MM.1S (cell line): ENCODE measurements at places on chromosomes 13 and 19.

GRCh38 chr13:110838116-110838515 lies 76.8 kb downstream of the ANKRD10 start:
- H3K27ac ChIP-seq: no peak overlapping the region
- H3K4me1 ChIP-seq: no peaks in the 10 kb centered on the region
- no peak overlapping the region for H3K4me3 ChIP-seq
- H3K36me3 ChIP-seq: no peaks in the 10 kb centered on the region
- no peak for DNase-seq

DNA sequence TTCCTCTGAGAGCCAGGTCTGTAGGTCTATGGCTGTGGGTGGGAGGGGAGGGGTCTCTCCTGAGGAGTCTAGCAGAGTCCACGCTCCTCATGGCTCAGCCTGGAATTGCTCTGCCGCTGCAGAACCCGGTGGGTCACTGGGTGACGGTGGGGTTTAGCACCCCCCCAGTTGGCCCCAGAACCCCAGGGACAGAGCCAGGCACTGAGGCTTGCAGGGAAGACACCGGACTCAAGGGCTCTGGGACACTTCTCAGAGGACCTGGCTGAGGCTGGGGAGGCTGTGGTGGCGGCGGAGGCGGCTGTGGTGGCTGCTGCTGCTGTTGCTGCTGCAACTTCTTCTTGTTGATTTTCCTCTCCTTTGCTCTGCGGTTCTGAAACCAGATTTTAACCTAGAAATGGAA lies 6.1 kb downstream of the CDX2 start:
- no peaks in the 10 kb centered on the region for H3K36me3 ChIP-seq
- peaks cover 6% of the 10 kb centered on the region for H3K27me3 ChIP-seq
- no peak overlapping the region for H3K27ac ChIP-seq
- H3K4me3 ChIP-seq: no peak overlapping the region
- no peaks in the 10 kb centered on the region for H3K4me1 ChIP-seq

GRCh38 chr19:47433121-47433520 lies 13.8 kb upstream of the MEIS3 start:
- no peak overlapping the region for H3K4me3 ChIP-seq
- no peak for DNase-seq

- 0 out of 2 replicates have a peak, but pooled peaks cover 12% of the 10 kb centered on the region for H3K27me3 ChIP-seq
- no peak for DNase-seq
- no peak overlapping the region for H3K4me3 ChIP-seq
These were observed 11.1 kb upstream of the BCL3 start for GRCh38 chr19:44737238-44738071.

DNA sequence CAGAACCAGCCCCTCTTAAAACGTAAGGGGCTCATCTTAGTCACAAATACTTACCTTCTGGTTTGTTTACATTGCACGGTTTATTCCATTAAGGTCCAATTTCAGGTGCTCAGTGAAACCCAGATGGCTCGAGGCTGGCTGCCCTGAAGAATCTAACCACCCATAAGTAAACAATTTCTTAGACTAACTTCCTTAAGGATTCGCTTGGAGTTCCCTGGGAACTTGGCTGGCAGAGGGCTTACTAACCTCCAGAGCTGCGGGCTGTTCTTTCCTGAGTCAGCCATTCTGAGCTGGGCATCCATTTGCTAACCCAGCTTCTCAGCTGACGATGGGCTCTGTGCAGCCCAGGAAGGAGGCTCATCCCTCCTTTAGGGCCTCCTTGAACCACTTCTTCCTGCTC lies 262.1 kb downstream of the FGF9 start:
- H3K27ac ChIP-seq: no peak overlapping the region
- no peaks in the 10 kb centered on the region for H3K4me1 ChIP-seq
- DNase-seq: no peak
- H3K36me3 ChIP-seq: no peaks in the 10 kb centered on the region

DNA sequence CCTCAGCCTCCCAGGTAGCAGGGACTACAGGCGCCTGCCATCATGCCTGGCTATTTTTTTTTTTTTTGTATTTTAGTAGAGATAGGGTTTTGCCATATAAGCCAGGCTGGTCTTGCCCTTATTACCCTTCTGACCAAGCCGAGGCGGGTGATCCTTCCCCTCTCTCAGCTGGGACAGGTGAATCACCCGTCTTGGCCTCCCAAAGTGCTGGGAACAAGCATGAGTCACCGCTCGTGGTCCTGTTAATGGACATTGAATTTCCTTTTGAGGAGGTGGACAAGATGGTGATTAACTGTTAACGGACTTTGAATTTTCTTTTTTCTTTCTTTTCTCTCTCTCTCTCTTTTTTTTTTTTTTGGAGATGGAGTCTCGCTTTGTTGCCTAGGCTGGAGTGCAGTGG lies 10.6 kb downstream of the CD70 start:
- H3K27me3 ChIP-seq: no peaks in the 10 kb centered on the region
- H3K27ac ChIP-seq: no peak overlapping the region
- no peak for DNase-seq
- peaks cover 39% of the 10 kb centered on the region for H3K4me1 ChIP-seq

DNA sequence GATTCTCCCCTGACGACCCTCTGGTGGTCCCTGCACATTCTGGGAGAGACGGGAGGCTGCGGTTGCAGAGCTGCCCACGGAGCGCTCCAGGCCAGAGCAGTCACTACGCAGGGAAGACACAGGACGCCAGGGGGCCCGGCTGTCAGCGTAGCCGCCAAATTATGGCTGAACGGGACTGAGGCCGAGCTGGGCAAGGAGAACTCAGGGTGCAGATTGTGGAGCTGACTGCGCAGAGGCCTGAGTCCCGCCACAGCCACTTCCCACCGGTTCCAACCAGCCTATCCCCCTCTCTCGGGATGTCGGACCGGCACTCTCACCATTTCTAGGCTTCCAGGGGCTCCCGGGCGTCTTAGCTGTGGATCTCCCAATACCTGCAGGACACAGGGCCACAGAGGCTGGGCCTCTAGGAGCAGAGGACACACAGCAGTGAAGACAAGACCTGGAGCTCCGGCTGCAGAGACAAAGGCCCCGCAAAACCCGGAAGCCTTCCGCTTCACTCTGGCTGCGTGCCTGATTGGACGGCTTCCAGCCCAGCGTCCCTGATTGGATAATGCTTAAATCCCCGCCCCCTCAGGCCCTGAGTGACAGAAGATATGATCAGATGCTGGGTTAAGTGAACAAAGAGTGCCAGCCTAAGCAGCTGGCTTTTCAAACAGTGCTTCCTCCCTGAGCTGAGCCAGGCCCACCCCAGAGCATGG lies at the start of gene ZNF737:
Gene ZNF737 (minus strand): TSS at position 461 of the 698 bp plus-strand sequence. CDS start 141 bp downstream, at position 320.
- DNase-seq: peak; percentile 91
- peak within 1 kb of the TSS; percentile 25; the same call in 1 of the 2 replicates for H3K27ac ChIP-seq
- H3K4me3 ChIP-seq: peak within 1 kb of the TSS; percentile 53
- no peaks in the 10 kb centered on the region for H3K27me3 ChIP-seq
- no peaks in the 10 kb centered on the region for H3K36me3 ChIP-seq

GRCh38 chr13:31037874-31038500 lies 105.5 kb downstream of the TEX26 start:
- H3K4me3 ChIP-seq: no peak overlapping the region
- peaks cover 77% of the 10 kb centered on the region for H3K27me3 ChIP-seq
- H3K27ac ChIP-seq: no peak overlapping the region
- no peaks in the 10 kb centered on the region for H3K36me3 ChIP-seq
- DNase-seq: no peak

- H3K27me3 ChIP-seq: no peaks in the 10 kb centered on the region
- peak overlapping the region; percentile 47; the same call in 1 of the 2 replicates for H3K27ac ChIP-seq
- no peaks in the 10 kb centered on the region for H3K36me3 ChIP-seq
- H3K4me1 ChIP-seq: no peaks in the 10 kb centered on the region
These were observed 216.9 kb downstream of the DNAJC15 start for GRCh38 chr13:43240278-43240677.

GRCh38 chr13:91802957-91803356 lies 404.5 kb downstream of the GPC5 start:
- DNase-seq: no peak
- no peaks in the 10 kb centered on the region for H3K4me1 ChIP-seq
- no peaks in the 10 kb centered on the region for H3K27me3 ChIP-seq
- H3K27ac ChIP-seq: no peak overlapping the region
- no peaks in the 10 kb centered on the region for H3K36me3 ChIP-seq
- no peak overlapping the region for H3K4me3 ChIP-seq

DNA sequence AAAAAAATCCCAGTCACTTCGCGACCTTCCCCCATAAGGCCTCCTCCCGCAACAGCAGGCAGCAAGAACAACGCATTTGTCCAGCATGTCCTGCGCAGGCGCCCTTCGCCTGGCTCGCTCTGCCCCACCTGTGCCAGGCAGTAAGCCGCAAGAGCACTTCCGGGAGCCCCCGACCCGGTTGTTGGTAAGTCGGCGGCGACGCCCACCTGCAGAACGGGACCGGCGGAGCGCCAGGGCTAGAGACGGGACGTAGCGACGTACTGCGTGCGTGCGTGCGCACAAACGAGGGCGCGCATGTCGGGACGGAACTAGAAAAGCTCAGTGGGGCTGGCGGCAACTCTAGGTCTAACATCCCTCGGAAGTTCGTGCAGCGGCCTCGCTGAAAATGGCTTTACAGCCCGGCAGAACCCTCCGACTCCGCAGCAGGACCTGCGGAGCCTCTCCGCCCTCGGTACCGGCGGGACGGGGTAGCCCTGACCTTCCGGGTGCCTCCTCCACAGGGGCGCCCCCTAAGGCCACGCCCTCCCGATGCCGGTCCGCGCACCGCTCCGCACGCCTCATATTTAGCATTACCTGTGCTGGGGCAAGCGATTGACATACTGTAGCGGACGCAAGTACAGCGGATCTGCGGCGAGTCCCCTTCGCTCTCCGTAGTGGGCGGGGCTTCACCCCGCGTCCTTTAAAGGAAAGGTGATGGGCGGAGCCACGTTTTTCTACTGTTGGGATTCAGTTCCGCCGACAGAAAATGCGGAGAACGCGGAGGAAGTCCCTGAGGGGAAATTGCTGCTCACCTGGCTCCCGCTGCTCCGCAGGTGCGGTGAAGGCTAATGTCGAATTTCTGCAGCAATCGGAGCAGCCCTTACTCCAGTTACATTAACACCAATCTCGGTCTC lies at the start of gene MTIF3:
Gene MTIF3 (minus strand): TSS at position 629 of the 893 bp plus-strand sequence. CDS start 10,116 bp downstream, outside the sequence.
- peak within 1 kb of the TSS; percentile 100 for H3K27ac ChIP-seq
- H3K4me3 ChIP-seq: peak within 1 kb of the TSS; percentile 86
- no peaks in the 10 kb centered on the region for H3K27me3 ChIP-seq
- no peaks in the 10 kb centered on the region for H3K36me3 ChIP-seq
- DNase-seq: peak; percentile 91

GRCh38 chr19:15197942-15198341 lies 2.9 kb downstream of the NOTCH3 start:
- H3K4me1 ChIP-seq: no peaks in the 10 kb centered on the region
- no peak overlapping the region for H3K27ac ChIP-seq
- no peaks in the 10 kb centered on the region for H3K36me3 ChIP-seq
- no peak overlapping the region for H3K4me3 ChIP-seq
- no peak for DNase-seq

- H3K27me3 ChIP-seq: no peaks in the 10 kb centered on the region
- H3K4me3 ChIP-seq: no peak overlapping the region
- H3K27ac ChIP-seq: no peak overlapping the region
- H3K4me1 ChIP-seq: no peaks in the 10 kb centered on the region
- no peaks in the 10 kb centered on the region for H3K36me3 ChIP-seq
These were observed 17.1 kb upstream of the WASF3 start for GRCh38 chr13:26540334-26540733.

DNA sequence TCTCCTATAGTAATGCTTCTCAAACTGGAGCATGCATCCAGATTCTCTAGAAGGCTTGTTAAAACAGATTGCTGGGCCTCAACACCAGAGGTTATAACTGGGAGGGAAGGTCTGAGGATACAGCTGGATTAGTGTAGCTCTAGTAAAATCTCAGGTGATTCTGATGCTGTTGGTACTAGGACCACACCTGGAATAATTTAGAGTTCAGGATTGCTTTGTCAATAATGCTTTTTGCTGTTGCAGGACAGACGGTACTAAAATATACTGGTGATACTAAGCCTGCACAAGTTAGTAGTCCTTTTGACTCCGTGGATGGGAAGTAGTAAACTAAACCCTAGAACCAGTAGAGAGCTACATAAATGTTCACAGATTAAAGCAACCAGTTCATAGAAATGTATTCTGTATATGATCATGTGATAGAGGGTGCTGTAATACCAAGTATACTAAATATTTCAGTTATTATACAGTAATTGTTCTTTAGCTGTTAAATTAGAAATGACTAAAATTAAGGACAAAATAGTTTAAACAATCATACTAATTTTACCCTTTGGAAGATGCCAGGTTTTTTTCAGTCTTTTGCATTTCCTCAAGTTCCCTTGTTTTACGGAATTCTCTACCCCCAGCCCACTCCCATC lies 258.2 kb upstream of the STARD13 start:
- H3K4me3 ChIP-seq: peak overlapping the region; percentile 74
- H3K4me1 ChIP-seq: peaks cover 11% of the 10 kb centered on the region; the same call in 1 of the 2 replicates
- DNase-seq: peak; percentile 17
- H3K36me3 ChIP-seq: no peaks in the 10 kb centered on the region
- peak overlapping the region; percentile 100 for H3K27ac ChIP-seq
- H3K27me3 ChIP-seq: no peaks in the 10 kb centered on the region

- no peaks in the 10 kb centered on the region for H3K4me1 ChIP-seq
- H3K27ac ChIP-seq: no peak overlapping the region
- H3K27me3 ChIP-seq: peaks cover 56% of the 10 kb centered on the region
- H3K4me3 ChIP-seq: peak overlapping the region; percentile 66
These were observed 778 bp downstream of the MUC16 start for GRCh38 chr19:9009431-9009830.

DNA sequence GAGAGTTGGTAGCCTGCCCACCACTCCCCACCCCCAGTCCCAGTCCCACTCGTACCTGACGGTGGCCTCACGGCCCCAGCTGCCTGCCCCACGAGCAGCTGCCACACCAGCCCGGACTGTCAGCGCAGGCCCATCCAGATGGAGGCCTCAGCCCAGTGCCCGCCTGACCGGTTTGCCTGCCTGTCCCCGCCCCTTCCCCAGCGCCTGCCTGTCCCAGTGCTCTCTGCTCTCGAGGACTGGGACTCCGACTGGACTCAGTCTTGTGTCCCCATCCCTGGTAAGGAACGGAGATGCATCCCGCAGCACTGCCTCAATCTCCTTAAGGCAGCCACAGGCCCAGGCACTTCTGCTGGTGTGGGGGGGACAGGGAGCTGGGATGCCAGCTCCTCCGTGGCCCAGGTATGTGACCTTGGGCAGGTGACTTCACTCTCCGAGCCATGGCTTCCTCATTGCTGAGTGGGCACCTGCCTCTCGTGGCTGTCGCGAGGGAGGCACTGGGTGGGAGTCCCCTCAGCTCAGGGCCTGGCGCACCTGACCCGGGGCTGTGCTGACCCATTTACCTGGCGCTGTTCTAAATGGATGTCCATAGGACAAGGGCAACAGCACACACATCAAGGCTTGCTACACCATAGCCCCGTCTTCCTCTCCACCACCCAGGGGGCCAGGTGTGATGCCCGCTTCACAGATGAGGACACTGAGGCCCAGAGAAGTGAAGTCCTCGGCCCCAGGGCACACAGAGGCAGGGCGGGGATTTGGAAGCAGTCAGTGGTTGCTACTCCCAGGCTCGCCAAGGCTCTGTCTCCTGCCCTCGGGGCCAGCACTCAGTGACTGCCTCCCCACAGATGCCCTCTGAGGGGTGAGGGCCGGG lies at the start of gene NKPD1:
Gene NKPD1 (minus strand): TSS at position 113 of the 868 bp plus-strand sequence. CDS start 832 bp downstream, outside the sequence.
- H3K4me1 ChIP-seq: no peaks in the 10 kb centered on the region
- peaks cover 42% of the 10 kb centered on the region for H3K27me3 ChIP-seq

GRCh38 chr19:30229525-30230174 lies 142.5 kb upstream of the ZNF536 start:
- DNase-seq: no peak
- H3K27me3 ChIP-seq: peaks cover 79% of the 10 kb centered on the region
- no peak overlapping the region for H3K4me3 ChIP-seq
- H3K27ac ChIP-seq: no peak overlapping the region
- H3K36me3 ChIP-seq: no peaks in the 10 kb centered on the region
